AG04450 (cell line): ENCODE measurements at places on chromosomes 4 and X.

- peak; percentile 1 for DNase-seq
Measured at GRCh38 chrX:139559383-139560042, 29.0 kb downstream of the F9 start.

GRCh38 chr4:763191-763810 lies 57.7 kb downstream of the PCGF3 start:
- DNase-seq, result no peak

DNA sequence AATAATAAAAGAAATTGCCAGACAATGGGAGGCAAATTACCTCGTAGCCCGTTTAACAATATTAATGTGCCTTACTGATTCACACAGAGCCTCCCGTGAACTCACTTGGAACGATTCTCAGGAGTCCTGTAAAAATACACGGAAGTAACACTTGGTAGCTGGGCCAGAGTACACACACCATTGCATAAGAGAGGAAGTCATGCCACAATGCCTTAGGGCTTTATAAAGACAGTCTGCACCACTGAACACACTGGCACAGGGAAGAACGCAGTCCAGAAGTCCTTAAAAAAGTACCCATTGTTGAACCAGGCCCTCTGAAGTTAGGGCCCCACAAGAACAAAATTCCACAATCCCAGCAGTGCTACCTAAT lies 15.1 kb downstream of the SLC2A9 start:
- no peak for DNase-seq

DNA sequence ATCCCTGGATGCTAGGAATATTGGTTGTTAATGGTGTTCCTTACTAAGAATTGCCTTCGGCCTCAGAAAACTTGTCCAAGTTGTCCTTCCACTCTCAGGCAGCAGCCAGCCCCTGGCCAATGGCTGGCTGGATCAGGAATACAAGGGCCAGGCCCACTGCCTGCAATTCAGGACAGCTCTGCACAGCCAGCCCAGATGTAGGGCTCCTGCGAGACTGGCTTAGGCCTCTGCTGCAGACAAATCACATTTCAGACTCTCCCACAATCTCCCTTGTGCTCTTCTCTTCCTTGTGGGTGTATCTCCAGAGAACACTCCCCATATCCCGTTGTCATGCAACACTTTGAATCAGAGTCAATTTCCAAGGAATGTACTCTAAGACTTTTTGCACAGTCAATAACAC lies 747.6 kb upstream of the FTHL17 start:
- no peak for DNase-seq

DNA sequence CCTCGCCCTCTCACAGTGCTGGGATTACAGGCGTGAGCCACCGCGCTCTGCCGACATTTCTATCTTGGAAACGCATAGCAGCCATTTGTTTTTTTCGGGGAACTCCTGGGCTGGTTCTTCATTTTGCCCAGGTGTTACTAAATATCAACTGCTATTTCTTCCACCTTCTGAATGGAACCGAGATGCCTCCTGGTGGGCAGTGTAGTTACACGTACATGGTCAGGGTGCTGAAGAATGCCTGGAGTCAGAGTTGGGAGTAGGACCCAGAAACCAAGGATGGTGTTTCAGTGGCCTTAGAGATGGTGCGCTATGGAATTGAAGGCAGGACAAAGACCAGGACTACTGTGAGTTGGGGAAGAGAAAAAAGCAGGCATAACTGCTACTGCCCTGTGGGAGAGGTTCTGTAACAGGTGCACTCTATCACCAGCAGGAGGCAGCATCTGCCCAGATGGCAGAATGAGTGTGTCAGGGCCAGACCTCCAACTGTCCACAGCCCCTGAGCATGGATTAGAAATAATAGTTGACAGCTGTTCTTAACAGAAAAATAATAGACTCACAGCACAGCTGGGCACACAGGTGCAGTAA lies 81.7 kb downstream of the ZC4H2 start:
- DNase-seq, result no peak
